ENCODE measurements at places on chromosomes 3 and 15.

DNA sequence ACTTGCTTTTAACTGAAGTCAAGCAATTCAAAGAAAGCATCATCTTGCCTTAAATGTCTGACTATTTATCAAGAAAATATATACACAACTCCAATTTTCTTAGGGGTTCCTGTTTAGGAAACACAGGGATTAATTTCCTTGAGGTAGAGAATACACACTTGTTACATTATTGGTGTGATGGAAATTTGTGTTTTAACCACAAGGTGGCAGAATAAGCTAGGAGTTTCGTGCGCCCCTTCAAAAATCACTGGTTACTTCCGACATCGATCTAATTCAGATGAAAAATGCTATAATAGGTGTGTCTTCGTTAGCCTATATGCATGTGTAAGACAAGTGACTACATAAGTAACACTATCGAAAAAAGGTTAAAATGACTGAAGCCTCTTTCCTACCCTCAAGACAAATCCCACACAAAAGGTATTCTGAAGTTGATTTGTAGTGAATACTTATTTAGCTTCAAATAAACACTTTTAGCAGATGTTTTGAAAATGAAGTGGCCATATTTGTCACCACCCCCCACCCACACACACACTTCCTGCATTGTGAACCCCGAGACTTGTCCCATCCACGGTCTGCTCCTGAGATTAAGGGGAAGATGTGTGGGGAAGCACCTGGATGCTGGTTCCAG lies 246.5 kb downstream of the ROBO1 start:
- DNase-seq = peak; percentile 21

- DNase-seq = no peak
Observed at GRCh38 chr3:32888739-32889138, 62.7 kb upstream of the CCR4 start.

GRCh38 chr3:153339065-153339464 lies 177.0 kb downstream of the RAP2B start:
- DNase-seq = no peak

- no peak for DNase-seq
Observed at GRCh38 chr15:78061963-78062427, 15.5 kb downstream of the TBC1D2B start.

- no peak for DNase-seq
Observed at GRCh38 chr15:41562244-41562643, 3.2 kb downstream of the TYRO3 start.

- no peak for DNase-seq
Observed at GRCh38 chr15:88049506-88049905, 207.0 kb downstream of the NTRK3 start.

- peak; percentile 27 for DNase-seq
Observed at GRCh38 chr15:101664303-101664913, 12.2 kb upstream of the TM2D3 start.

GRCh38 chr3:189779166-189779565 lies 148.0 kb downstream of the TP63 start:
- no peak for DNase-seq
